ENCODE measurements at places on chromosomes 5 and 9.

- no peak for DNase-seq
Measured at GRCh38 chr9:37961351-37961750, 57.4 kb upstream of the SLC25A51 start.

DNA sequence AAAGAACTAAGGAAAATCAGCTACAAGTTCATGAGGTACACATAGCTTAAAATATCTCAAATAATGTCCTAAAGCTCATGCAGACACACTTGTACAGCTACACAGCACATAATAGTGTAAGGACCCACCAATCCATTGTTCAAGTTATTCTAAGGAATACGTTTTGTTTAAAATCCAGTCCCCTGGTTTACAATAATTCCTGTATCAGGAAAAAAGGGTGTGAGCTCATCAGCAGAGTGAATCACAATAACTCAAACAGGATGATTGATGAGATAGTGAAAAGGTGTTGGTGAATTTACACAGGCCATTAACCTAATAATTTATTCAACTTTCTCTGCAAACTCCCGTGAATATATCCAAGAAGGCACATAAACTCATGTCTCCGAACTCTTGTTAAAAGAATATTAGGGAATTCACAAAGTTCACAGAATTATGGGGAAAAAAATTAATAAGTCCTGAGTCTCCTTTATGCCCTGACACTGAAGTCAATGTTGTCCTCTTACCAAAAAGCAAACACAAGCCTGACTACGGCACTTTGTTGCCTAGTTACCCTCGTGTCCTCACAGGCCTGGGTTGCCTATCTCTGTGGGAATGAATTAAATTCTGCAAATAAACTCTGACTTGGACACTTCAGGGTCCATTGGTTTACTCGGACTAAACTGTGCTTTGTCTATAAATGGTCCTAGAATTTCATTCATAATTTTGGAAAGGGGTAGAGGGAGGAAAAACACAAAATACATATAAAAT lies 142.8 kb upstream of the PDE4D start:
- no peak for DNase-seq

DNA sequence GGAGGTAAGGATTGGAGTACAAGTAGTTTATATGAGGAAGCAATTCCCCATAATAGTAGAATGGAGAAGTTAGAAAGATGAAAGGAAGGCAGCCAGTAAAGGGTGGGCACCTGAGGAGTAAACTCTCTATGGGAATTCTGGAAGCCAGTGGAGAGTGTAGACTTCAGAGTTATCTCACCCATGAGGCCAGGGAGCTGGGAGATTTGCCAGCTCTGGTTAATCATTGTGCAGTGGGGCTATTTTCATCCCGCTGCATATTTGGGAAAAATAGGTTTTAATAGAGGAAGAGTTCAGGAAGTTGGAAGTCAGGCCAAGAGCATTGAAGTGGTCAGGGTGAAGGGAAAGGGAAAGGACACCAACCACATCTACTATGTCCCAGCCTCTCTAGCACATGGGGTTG lies 242.3 kb upstream of the BRINP1 start:
- no peak for DNase-seq

GRCh38 chr5:34657274-34657921 lies 1.3 kb downstream of the RAI14 start:
- no peak for DNase-seq

DNA sequence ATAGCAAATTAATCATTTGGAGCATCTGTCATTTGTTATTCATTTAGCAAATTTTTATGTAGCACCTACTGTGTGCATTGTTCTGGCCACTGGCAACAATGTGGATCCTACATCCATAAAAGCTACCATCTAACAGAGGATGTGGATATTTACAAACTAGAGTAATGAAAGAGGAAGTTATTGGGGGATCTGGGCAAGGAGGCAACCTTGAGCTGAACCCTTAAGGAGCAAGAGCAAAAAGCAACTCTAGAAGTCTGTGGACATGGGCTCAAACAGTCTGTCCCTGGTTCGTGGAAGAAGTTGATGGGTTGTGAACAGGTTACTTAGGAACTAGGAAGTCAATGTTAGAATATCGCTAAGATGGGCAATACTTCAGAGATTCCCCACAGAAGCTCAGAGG lies 259.9 kb downstream of the SYK start:
- DNase-seq = peak; percentile 31

- DNase-seq = no peak
Measured at GRCh38 chr5:135535420-135535819, 344 bp downstream of the NEUROG1 start.

DNA sequence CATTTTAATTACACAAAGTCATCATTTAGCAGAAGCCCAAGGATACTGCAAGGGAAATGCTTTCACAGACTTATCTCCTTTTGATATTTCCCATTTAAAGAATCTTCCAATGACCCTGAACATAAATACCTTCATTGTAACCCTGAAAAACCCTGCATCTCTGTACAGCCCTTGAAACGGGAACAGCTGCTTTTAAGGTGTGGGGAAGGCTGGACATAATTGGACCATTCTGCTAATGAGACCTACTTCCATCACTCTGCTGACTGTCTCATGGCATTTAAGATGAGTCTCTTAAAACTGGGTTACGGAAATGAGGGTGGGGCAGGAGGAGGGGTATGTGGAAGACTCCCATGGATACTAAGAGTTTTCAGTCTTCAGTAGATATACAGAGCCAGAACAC lies 485.8 kb downstream of the BRINP1 start:
- no peak for DNase-seq

- DNase-seq = no peak
Measured at GRCh38 chr5:88544671-88545070, 276.0 kb upstream of the TMEM161B start.

DNA sequence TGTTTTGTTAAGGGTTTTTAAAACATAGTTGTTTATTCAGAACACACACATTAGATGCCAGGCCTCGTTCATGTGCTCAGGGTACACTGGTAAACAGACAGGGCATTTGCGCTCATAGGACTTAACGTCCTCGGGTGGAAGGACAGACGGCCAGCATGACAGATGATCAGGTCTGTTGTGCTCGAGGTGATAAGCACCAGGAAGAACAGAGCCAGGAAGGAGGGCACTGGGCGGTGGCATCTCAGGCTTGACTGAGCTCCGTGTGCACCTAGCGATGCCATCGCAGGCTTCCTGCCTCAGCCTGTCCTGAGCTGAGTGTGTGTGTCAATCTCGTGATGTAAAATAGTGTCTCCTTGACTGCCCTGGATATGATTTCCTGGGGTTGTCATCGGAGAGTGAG lies 96.5 kb downstream of the EHMT1 start:
- no peak for DNase-seq

GRCh38 chr9:118569148-118569547 lies 800.1 kb downstream of the BRINP1 start:
- DNase-seq = no peak

DNA sequence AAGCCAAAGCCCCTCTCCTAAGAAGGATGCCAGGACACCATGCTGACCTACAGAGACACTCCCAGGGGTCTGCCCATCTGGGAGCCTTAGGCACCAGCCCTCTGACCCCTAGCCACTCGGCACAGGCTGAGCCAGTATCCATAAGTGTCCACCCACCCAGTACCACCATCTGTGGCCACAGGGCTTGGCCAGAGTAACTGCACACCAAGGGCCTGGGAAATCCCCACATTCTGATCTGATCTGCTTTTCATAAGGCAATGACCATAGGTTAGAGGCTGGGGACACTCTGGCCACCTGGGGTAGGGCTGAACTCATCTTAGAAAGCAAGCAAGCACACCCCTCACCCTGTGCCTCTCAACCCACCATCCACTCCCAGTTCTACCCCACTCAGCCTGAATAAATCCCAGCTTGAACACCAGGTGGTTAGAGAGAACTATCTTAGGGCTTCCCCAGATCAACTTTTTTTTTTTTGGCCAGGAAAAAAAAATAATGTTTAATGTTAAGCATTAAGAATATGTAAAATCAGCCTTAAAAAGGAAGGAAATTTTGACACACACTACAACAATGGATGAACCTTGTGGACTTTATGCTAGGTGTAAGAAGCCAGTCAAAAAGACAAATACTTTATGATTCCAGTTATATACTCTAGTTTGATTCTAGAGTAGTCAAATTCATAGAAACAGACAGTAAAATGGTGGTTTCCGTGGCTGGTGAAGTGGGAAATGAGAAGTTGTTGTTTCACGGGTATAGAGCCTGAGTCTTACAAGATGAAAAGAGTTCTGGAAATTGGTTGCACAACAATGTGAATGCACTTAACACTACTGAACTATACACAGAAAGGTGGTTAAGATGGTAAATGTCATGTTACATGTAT lies 6.2 kb downstream of the GNPDA1 start:
- DNase-seq = no peak

DNA sequence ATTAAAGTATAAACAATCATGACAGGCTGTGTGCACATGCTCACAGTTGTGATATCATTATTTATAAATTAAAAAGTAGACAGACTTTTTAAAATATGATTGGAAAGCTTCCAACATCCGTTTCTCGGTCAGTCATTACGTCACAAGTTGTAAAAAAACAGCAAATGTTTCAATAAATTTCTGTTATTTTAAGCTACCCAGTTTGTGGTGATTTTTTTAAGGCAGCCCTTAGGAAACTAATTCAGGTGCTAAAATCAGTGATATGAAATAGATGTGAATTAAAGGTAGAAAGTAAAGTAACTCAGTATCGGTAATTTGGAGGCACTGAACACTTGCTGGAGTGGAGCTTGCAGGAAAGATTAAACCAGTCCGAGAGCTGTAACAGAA lies 1.2 kb downstream of the CCNH start:
- no peak for DNase-seq

- no peak for DNase-seq
Measured at GRCh38 chr9:10339152-10339551, 273.6 kb downstream of the PTPRD start.

All from vagina (tissue), 2 donors.